Colonic mucosa (tissue), 4 donors: ENCODE measurements at places on chromosomes 11 and 22. TPM values are rescaled to one million over a fixed set of nuclear protein-coding genes. Genes with fewer than 3 reads are reported as not detected.

DNA sequence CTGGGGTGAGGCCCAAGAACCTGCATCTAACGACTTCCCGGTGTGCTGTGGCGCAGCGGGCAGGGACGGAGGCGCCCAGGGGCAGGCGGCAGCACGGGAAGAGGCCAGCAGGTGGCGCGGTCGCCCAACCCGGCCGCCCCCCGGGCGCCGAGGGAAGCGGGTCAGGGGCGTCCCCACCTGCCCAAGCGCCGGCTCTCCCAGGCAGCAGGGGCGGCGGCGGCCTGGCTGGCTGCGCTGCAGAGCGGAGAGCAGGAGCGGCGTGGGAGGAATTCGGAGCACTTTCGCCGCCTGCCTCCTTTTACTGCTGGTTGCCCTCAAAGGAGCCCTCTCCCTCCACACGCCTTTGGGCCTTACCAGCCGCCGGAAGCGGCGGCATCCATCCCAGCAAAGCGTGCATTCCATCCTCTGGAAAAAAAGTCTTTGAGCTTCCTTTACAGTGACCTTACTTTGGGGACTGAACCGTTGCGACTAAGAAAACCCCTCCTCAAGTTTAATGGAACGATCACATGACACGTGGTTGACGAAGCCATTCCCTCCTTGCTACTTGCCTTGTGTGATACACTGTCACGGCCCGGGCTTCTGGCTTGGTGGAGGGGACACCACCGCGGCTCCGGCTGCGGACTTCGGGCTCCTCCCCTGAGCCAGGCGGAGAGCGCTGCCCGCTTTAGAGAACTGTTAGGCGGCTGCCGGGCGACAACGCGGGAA is 106.8 kb upstream of the CLMP start:
- DNase-seq, result peak; percentile 46

DNA sequence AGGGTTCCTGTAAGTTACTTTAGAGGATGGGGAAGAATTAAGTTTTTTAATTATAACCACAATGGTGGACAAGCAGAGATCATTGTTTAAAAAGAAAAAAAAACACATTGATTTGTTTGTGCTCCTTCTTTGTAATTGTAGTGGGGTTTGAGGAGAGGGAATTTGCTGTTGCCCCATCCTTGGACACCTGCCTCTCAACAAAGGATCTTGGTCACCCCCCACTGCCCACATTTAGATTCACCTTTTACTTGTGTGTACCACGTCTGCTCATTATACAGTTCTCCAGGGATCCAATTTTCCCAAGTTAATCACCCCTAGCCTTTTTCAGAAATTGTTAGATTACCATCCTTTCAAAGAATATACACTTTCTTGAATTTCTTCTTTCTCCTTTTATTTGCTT is 53.0 kb downstream of the DNAJC24 start:
- DNase-seq, result no peak

DNA sequence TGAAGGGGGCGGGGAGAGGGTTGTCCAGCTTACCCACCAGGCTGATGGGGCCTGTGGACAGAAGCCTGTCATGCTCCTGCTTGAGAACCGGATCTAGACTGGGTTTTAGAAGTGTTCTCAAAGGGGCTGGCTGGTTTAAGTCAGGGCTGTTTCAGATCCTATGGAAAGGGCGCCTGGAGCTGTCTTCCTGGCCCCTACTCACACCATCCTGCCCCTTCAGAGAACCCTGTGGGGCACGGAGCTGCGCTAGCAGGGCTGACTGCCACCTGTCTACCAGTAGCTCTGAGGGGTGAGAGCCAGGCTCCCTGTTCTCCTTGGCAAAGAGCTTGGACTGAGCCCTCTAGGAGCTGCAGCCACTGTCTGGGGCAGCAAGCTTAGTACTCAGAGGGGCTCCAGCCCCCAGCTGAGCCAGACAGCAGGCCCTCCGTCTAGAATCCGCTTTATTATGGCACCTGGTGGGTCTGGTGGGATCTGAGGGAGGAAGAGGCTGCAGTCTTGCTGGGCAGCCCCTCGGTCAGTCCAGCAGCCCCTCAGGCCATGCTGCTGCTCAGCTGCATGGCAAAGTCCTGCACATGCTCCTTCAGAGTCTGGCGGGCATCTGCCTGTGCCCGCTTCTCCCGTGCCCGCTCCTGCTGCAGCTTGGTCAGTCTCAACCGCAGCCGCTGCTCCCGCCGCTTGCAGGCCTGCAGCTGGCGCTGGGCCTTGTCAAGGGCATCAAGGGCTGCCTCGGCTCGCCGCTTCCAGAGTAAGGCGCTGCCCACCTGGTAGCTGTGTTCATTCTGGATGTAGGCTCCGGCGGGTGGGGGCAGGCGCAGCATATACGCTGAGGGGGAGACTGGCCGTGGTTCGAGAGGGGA is 2.3 kb downstream of the THAP7 start:
- no peak for DNase-seq

- DNase-seq, result no peak
Measured at GRCh38 chr22:41377846-41378245, 3.9 kb upstream of the TEF start.

DNA sequence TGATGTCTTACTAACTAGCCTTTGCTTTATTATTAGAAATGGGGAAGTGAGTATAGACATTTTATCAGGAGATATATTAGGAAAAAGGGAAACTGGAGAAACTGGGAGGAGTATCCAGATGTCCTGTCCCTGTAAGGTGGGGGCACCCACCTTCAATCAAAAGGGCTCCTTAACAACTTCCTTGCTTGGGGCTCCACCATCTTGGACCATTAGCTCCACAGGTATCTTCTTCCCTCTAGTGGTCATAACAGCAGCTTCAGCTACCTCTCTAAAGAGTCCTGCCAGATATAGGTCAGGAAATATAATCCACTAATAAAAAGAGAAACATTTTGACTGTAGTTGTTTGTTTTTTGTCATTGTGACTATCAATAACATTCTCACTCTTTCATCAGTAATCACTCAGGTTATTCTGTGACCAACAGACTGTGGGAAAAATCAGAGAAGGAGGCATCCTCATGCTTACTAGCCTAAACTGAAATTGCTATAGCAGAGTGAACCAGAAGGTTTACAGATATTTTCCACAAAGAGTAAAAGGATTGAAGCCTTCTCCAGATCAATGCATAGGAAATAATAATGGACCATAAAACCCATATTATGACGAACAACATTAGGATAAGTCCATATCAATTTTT is 10.4 kb downstream of the OR51B4 start:
- no peak for DNase-seq

GRCh38 chr11:128563942-128564641 is 23.3 kb downstream of the ETS1 start:
- peak; percentile 54 for DNase-seq

GRCh38 chr22:47439643-47440265 is 677.3 kb downstream of the TBC1D22A start:
- DNase-seq, result peak; percentile 5

DNA sequence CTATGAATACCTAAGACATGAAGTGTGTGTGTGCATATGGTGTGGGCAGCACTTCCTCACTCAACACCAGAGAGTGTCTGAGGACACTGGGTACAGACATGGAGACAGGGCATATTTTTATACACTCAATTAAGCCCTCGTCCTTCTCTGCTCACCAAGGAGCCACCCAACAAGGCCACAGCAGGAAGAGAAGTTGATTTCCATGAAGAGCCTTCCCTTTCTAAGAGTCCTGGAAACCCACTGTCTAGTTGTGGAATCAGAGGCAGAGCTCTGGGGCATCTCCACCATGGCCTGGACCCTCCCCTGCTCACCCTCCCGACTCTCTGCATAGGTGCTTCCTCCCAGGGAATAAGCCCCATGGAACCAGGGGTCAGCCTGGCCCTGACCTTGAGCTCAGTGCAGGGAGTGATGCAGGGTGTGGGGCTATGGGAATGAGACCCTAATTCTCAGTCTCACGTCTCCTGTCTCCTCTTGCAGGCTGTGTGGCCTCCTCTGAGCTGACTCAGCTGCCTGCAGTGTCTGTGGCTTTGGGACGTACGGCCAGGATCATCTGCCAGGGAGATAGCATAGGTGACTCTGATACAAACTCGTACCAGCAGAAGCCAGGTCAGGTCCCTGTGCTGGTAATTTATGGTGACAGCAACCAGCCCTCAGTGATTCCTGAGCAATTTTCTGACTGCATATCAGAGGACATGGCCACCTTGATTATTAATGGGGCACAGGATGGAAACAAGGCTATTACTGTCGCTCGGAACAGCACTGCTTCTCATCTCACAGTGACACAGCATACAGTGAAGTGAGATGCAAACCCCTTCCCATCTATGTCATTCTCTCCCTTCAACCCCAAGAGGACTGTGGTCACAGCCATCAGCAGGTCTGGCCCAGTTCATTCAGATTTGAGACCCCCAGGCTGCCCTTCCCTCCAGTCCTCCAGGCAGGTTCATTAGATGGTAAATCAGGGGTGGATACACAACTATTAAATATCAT is 14.6 kb upstream of the IGLL5 start:
- no peak for DNase-seq

DNA sequence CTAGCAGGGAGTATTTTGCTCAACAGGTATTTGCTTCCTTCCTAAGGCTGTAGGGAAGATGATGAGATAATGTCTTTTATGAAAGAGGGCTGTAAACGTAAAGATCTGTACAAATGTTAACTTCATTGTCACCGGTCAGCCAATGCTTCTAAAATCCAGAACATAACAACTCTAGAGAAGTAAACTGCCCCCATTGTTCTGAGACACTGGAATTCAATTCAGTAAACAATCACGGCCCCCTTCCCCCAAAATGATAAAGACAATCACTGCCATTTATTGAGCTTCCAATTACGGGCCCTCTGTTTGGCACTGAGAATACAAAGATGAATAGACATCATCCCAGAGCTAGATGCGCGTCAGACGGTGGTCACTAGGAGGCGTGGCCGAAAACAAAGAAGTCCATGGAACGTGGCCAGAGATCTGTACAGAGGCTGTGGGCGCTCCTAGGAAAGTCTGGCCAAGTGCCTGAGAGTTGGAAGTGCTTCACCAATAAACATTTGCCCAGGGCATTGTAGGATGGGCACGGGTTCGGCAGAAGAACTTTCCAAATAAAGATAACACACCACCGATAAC is 576 bp downstream of the TMEM258 start:
- peak; percentile 68 for DNase-seq

GRCh38 chr11:17713851-17714250 is 5.5 kb upstream of the MYOD1 start:
- no peak for DNase-seq

- no peak for DNase-seq
Measured at GRCh38 chr11:95148406-95148805, 58.8 kb downstream of the ENDOD1 start.

GRCh38 chr22:27370269-27370668 is 431.3 kb downstream of the MN1 start:
- no peak for DNase-seq

- peak; percentile 63 for DNase-seq
Measured at GRCh38 chr11:102940714-102941588, 14.6 kb downstream of the MMP13 start.

DNA sequence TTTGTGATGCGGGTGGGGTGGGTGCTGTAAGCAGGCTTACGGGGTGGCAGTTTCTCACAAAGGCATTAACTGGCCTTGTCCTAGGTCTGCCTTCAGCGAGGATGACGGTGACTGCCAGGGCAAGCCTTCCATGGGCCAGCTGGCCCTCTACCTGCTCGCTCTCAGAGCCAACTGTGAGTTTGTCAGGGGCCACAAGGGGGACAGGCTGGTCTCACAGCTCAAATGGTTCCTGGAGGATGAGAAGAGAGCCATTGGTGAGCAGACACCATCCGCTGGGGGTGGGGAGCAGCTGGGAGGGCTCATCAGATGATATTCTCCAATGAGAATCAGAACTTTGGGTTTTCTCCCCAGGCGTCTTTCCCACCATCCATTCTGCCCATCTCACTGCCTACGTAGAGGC is 5.8 kb downstream of the TCN2 start:
- DNase-seq, result no peak

DNA sequence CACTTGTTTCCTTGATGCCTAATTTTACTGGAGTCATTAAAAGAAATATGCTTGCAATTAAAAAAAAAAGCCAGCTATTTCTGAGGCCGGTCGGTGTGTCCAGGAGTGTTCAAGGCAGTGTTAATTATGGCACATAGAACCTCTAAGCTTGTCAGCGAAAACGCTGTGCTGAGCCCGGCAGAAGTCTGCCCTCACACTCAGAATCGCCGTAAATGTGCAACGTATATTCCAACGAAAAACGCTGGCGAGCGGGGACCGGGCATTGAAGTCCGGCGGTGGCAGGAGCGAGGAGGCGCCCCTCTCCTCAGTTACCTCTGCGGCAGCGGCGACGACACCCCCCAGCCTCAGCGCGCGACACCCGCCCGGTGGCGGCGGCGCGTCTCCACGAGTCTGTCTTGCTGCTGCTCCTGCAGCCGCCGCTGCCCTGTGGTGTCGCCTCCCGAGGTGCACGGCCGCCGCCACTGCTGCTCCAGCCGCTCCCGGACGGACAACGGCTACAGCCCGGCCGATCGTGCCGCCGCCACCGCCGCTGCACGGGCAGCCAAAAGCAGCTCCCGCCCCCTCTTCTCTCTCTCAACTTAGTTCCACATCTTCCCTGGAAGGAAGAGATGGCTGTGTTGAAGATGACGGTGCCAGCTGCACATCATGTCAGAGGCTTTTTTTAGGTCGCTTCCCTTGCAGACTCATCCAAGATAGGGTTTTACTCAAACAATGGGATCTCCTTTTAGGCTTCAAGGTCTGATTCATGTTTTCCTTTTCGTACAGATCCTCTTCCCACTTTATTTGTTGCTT is 56.0 kb downstream of the JAM3 start:
- DNase-seq, result no peak

DNA sequence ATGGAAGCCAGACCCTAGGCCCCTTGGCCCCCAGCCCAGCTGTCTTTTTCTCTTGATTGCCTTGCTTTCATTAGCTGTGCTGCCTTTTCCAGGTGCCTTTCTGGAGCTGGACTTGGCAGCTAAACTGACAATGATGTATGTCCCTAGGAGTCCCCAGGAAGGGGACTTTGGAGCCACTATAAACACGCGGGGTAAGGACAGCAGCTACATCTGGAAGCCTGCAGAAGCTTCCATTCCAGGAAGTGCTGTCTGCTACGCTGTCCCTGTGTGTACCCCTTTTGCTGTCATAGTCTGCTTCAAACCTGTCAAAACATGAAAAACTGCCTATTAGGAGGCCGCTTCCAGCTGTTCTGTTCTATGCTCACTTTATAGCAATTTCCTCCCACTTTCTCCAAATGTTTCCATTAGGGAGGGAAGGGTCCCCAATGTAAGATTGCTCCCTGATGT is 153.3 kb upstream of the RAG2 start:
- DNase-seq, result no peak

- DNase-seq, result no peak
Measured at GRCh38 chr22:49910229-49911155, 7.7 kb downstream of the ALG12 start.

Gene ALDH3B1
- total RNA-seq, result 17.7 TPM

Gene CCDC87
- total RNA-seq, result 0.62 TPM

Gene DEUP1
- 0.29 TPM for total RNA-seq

Gene LDLRAD3
- total RNA-seq, result 1.9 TPM

Gene HTR3B
- total RNA-seq, result not detected

Gene KRTAP5-5
- not detected for total RNA-seq

Gene NELL1
- 0.19 TPM for total RNA-seq
